ENCODE measurements at places on chromosomes 3 and 15.

- DNase-seq = no peak
Observed at GRCh38 chr15:40702077-40702476, 7.1 kb downstream of the RAD51 start.

DNA sequence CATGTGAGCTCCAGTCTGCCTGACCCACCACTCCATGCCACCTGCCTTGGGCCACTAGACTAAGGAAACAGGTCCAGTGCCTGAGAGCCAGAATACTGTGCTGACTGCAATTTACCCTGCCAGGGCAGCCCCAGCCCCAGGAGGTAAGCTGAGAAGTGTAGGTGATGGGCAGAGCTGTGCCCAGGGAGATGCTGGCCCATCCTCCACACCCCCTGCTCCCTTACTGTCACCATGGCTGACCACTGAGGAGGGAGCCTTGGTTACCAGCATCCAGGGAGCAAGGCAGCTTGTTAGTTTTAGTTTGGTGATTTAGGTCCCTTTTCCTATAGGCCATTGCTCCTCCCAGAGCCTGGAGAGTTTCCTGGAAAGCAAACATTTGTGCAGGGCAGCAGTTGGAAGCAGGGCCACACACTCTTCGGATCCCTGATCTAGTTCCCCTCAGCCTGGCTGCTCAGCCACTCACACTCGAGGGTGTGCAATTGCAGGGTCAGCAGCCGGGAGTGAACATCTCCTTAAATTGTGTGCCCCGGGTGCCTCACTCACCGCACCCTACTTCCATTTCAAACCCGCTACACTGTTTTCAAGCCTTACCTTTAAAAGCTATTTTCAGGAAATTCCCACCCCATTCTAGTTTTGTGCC is 2.0 kb downstream of the GALNT15 start:
- no peak for DNase-seq

DNA sequence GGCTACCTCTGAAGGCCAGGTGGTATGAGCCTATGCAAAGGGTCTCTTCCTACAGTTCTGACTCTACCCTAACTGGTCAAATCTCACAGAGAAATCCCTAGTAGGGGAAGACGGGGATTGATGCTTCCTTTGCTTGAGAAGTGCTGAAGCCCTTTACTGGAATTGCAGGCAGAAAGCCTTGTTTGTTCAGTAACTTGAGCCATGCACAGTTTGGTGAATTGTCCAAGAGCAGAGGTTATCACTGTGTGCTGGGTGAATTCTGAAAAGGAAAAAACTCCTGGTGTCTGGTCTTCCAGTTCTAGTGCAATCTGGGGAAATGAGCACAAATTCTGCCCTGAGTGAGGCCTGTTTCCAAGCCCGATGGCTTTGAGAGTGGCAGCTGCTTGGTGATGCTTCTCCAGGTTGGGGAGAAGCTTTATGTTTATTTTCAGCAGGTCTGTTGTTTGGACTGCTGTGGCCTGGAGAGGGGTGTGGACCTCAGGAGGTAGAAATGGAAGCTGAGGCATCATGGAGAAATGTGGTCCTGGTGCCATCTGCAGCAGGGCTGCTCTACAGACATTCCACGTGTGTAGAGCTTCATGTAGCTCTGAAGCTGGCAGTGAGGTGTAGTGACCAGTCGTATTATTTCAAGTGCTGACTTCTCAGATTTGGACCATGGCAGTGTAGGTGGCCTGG is 60.9 kb downstream of the ARNT2 start:
- no peak for DNase-seq

GRCh38 chr3:13465236-13465873 is 14.8 kb upstream of the HDAC11 start:
- DNase-seq = no peak

DNA sequence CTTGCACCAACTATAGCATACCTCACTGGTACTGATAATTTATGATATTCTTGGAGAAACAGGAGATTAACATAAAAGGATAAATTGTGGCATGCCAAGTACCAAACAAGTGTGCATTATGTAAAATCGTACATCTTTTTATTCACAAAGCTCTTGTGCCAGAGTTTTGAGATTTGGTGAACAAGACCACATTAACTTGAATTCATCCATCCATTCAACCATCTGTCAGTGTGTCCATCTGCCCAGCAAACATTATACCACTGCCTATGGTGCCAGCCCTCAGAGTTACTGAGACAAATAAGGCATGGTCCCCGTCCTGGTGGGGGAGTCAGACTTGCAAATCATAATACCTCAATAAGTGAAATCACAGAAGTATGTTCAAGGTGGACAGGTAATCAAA is 17.0 kb upstream of the NEO1 start:
- DNase-seq = peak; percentile 16

DNA sequence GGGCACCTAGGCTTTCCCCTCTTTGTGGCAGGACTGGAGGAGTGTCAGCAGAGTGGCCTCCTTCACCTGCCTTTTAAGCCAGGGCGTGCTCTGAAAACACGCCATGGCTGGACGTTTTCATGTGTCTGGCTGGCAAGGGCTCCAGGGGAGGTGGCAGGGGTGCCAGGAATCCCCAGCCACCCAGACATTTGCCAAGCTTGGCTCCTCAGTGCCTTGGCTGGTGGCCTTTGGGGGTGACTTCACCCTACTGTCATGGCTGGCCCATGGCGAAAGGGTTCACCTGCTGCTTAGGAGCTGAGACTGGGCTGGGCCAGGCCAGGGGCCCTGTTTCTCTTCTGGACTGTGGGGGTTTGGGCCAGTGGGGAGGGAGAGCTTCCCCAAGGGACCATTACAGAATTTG is 17.6 kb downstream of the KLF13 start:
- DNase-seq = no peak

DNA sequence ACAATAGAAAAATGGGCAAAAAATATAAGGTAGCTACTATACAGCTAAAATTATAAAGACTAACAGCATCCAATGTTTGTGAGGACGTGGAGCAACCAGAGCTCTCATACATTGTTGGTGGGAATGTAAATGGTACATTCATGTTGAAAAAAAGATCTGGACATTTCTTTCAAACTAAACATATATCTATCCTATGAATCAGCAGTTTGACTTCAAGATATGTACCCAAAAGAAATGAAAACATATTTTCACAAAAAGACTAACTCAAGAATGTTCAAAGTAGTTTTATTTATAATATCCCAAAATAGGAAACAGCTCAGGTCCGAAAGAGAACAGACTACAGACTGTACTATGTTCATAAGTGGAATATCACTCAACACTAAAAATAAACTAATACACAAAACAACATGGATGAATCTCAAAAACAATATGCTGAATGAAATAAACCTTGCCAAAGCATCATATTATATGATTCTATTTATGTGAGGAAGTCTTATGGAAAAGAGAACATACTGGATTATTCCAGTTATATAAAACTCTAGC is 8.8 kb upstream of the TTBK2 start:
- no peak for DNase-seq

GRCh38 chr15:28918141-28918983 is 32.6 kb downstream of the APBA2 start:
- DNase-seq = peak; percentile 94

DNA sequence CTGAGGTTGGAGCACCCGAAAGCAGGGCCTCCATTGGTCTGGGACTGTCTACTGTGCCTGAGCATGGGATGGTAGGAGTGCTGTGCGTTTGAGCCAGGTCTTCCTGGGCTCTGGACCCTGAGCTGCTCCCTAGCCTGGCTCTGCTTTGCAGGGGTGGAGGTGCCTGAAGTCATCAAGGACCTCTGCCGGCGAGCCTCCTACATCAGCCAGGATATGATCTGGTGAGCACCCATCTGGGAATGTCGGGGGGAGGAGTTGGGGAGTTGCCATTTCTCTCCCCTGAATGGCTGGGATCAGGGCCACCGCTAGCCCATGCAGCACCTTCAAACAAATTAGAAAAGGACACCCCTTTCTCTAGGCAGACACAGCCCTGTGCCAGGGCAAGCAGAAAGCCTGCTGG is 20.7 kb downstream of the DUOX1 start:
- DNase-seq = no peak

DNA sequence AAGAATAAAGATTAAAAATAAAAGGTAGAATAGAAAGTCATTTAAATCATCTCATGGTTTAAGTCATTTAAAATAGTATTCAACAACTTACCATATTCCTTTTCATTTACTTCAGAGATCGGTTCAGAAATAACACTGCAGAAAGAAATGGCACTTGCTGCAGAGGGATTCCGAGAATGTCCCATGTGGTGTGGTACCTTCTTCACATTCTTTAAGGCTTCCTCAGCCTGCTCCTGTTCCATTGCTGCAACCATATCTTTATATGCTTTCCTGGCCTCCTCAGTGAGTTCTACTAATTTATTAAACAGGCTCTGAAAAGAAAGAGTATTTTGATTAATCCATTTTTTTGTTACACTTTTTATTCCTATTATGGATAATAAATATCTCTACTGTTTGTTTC is 32.6 kb upstream of the SHC4 start:
- no peak for DNase-seq

Data from NCI-H82 (cell line).